ENCODE measurements at places on chromosomes 2 and 18. TPM values are rescaled to one million over a fixed set of nuclear protein-coding genes. Genes with fewer than 3 reads are reported as not detected.

DNA sequence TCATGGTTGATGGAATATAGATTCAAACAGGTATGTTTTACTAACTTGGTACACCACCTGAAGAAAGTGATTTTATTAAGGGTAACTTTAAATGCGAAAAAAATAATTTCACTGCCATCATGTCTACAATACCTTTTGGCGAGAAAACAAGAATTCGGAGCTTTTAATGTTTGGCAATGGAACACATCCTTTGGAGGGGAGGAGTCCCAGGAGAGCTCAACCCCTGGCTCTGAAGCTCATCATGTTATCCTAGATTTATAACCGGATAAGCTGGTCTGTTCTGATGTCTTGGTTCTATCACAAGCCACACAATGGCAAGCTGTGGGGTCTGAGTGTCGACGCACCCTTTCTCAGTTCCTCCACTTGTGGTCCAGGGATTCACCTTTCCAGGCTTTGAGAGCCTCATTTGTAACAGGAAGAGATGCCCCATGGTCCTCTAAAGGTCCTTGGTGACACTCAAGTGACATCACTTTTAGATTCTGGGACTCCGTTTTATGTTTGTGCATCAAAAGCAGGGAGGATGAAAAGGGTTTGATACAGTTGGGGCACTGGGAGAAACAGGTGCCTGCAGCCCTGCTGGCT, 172.7 kb downstream of the BCL2 start:
- no peak for DNase-seq

DNA sequence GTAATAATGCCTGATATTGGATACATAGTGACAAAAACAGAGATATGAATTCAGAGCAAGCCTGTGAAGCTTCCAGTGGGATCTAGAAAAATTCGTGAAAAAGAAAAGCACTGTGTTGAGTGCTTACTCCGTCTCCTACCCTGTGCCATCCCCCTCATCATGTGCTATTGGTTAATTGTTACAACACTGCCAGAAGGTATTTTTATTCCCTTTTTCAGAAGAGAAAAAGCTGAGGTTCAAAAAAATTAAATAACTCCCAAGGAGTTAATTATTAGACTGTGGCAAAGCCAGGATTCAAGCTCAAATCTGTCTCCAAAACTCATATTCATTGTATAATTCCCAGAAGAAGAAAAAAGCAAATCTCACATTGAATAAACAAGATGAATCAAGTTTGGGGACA, 735.5 kb upstream of the ACVR2A start:
- no peak for DNase-seq

- no peak for DNase-seq
Measured at GRCh38 chr2:127011231-127011661, 95.7 kb downstream of the BIN1 start.

DNA sequence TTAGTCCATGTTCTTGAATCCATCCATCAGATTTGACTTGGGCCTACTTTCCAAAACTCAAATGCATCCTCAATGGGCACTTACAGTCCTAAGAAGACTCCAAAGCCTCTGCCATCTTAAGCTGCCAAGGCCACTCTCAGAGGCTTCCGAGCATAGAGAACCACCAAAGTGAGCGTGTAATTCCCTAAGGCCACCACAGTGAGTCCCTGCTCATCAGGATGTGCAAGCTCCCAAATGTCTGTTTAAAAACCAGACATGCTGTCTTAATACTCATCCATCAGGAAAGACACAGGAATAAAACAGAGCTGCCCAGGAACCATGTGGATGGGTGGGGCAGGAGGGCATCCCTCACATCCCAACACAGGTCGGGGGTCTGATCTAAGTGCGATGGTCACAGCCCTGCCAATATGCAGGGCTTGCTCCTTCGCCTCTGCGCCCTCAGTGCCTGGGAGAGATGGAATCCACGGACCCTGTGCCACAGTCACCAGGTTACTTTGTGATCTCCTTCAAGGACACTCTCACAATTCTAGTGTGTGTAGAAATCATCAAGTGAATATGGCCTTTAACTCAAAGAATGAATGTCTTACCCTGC, 80.4 kb downstream of the POLR1A start:
- no peak for DNase-seq

- DNase-seq: no peak
Measured at GRCh38 chr18:73579698-73580097, 567.9 kb downstream of the FBXO15 start.

GRCh38 chr2:138023976-138024375, 59.7 kb downstream of the HNMT start:
- no peak for DNase-seq

- no peak for DNase-seq
Measured at GRCh38 chr18:78727057-78727739, 252.4 kb upstream of the SALL3 start.

- DNase-seq: no peak
Measured at GRCh38 chr2:181743723-181744031, 63.4 kb upstream of the NEUROD1 start.

DNA sequence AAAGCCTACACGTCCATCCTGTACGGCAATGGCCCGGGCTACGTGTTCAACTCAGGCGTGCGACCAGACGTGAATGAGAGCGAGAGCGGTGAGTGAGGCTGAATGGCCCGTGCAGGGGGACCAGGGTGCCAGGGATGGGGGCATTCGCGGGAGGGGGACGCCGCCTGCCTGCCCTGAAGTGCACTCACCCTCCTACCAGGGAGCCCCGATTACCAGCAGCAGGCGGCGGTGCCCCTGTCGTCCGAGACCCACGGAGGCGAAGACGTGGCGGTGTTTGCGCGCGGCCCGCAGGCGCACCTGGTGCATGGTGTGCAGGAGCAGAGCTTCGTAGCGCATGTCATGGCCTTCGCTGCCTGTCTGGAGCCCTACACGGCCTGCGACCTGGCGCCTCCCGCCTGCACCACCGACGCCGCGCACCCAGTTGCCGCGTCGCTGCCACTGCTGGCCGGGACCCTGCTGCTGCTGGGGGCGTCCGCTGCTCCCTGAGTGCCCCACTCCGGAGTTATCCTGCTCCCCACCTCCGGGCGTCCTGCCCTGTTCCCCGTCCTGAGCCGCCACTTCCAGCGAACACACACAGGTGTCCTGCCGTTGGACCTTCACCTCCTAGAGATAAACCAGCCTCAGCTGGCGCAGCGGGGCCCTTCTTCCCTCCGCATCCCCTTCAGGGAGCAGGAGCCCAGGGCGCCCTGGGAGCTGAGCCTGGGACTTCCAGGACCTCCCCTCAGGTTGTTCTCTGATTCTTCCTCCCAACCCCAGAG, 2.9 kb downstream of the ALPI start:
- no peak for DNase-seq

GRCh38 chr2:3249476-3249962, 128.1 kb downstream of the EIPR1 start:
- DNase-seq: no peak

DNA sequence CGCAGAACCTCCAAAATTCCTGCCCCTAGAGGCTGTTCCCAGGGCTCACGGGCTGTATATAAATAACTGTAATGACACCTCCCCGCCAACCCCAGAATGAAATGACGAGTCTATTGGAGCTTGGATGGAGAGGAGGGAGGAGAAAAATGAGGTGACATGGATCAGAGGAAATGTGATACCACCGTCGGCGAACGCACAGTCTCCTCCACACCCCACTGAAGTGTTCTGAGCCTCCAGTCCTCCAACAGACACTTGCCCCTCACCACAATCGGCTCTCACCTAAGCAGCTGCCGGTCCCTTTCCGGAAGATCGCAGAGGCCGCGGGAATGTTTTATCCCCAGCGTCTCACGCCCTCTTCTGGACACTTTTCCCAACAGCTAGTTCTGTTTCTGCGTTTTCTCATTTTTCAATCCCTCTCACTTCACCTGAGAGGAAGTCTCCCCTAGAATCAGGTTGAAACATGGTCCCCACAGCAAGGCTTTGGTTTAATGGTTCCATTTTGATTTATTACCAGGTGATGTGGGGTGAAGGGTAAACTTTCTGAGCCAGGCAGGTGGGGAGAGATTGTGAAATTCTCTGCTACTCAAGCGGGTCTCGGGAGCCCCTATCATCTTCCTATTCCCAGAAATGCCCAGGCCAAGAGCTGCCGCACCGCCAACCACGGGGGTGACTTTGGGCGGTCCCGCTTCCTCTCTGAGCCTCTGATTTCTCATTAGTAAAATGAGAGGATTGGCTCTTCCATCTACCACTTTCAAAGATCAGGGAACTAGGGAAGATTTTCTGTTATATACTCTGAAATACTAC, 9.1 kb upstream of the MYO5B start:
- DNase-seq: no peak

DNA sequence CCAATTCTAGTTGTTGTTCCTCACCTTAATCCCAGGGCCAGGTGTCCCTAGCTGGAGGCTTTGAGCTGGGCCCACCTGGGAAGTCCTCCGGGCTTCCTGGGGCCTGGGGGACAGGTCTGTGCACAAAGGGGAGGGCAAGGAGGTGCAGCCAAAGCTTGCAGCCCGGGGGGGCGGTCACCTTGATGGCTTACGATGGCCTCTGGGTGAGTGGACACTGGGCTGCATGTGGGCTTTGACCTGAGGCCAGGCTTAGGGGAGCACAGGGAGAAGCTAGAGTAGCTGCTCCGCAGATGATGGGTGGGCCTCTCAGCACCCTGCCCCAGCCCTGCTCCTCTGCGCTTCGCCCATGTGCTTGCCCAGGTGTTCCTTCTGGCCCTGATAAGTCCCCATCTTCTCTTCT, 41.8 kb upstream of the HAAO start:
- DNase-seq: no peak

DNA sequence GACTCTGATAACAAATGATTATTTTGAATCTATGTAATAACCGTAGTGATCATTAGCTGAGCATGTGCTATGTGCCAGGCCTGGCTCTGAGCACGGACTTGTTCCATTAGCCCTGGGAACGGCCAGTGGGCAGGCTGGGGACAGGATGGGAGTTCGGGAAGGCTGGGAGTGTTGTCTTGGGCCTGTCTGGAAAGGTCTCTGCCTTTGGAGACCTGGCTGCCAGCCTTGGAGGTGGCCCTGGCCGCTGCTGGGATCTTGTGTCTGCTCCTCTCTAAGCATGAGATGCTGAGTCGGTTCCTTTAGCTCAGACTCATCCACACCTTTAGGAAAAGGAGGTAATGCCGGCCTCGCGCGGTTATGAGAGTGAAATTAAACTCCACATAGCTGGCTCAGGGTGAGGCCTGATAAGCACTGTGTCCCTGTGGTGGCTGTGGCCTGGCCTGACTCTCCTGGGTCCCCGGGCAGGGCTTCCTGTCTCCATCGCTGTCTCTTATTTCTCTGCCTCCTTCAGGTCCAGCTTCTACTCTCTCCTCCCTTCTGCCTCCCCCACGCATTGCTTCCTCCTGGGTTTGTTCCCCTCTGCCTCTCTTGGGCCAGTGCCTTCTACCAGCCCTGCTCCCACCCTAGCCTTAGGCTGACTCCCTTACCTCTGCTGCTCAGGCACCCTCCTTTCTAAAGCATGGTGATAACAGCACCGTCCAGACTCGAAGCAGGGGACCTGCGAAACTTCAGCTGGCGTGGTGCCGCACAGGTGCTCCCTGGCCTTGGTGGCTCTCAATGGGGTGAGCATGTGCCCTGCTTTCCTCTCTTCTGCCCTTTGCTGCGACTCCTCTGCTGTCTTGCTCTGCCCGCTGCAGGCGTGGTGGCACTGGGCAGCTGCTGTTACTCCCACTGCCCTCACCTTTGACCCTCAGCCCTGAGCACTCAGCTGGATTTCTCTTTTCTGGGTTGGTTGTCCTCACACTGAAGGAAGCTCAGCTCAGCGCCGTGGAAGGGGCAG, 41.8 kb downstream of the NCK2 start:
- DNase-seq: no peak

DNA sequence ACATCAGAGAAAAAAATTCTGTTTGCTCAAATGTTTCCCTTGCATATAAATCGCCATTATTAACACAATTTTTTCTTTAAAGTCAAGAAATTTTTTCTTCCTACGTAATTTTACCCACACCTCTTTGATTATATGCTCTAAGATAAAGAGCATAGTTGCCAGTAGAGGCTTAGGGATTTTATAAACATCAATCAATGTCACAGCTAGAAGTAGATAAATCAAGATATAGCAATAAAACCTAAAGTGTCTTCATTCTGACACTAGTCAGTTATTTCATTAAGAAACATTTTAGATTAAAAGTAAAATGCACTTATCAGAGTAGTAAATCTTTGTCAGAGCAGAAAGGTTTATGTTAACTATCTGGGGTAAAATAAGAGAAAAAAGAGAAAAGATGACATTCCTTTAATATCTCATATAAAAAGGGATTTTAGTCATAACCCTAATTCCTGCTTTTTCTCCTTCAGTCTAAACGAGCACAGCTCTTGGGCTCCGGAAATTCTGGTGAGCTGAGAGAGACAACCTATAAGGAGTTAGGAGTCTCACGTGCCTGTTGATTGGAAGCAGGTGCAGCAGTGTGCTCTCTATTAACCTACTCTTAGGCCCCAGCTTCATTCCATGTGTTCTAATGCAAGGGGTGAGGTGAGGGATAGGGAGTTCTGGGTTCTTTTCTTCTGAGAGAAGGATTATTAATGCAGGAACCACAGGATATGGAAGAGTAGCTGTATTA, 172.4 kb upstream of the GULP1 start:
- DNase-seq: no peak

- no peak for DNase-seq
Measured at GRCh38 chr2:132790207-132790785, 120.3 kb upstream of the LYPD1 start.

DNA sequence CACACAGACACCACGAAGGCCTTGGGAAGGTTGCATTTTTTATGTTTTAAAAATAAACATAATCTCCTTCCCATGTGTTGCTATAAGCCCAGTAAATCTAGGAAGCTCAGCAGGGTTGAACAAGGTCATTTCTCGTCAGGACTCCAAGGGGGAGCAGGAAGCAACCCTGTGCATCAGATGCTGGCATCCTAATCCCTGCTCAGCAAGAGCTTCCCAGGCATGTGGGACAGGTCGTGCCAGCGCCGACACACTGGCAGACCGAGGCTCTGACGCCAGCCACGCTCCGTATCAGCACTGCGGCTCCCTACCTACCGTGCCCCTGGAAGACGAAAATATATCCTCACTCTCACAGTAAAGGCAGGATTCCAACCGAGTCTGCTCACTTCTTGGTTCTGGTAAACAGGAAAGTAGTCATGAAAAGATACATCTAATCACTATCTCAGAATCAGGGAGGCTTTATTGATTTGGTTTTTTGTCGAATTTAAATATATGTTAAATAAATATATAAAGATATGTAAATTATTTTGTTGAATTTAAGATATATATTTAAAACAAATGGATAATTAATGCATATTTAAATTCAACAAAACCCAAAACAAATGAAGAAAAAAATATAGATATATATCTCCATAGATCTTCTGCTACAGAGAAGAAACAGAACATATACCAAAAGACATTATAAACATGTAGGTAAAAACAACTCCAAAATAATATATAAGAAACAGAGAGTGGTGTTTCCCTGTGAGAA, 61.4 kb downstream of the TXNL1 start:
- DNase-seq: no peak

- DNase-seq: no peak
Measured at GRCh38 chr18:76970770-76971559, 148.6 kb downstream of the ZNF236 start.

GRCh38 chr2:102296449-102296848, 14.9 kb upstream of the IL1RL1 start:
- DNase-seq: no peak

- DNase-seq: no peak
Measured at GRCh38 chr2:172282944-172283343, 144.4 kb upstream of the ITGA6 start.

ICA1L gene
- total RNA-seq: 12.9 TPM

UGT1A10 gene
- not detected for total RNA-seq

LIMS3 gene
- 43.6 TPM for total RNA-seq

SESTD1 gene
- 62.2 TPM for total RNA-seq

PLB1 gene
- 19.2 TPM for total RNA-seq

RGPD4 gene
- total RNA-seq: not detected

DSC3 gene
- 3.0 TPM for total RNA-seq

EPHA4 gene
- 20.4 TPM for total RNA-seq

FAM136A gene
- 20.5 TPM for total RNA-seq

Data from thoracic aorta (tissue), 2 donors.